ENCODE measurements at places on chromosomes 2 and 18.

GRCh38 chr18:22228976-22229375 lies 59.6 kb downstream of the GATA6 start:
- DNase-seq, result no peak

DNA sequence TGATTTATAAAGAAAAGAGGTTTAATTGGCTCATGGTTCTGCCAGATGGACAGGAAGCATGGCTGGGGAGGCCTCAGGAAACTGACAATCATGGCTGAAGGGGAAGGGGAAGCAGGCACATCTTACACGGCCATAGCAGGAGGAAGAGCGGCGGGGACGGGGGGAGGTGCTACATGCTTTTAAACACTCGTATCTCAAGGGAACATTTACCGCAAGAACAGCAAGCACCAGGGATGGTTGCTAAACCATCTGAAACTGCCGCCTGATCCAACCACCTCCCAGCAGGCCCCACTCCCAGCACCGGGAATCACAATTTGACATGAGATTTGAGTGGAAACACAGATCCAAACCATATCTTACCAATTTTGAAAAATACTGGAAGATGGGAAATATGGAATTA lies 362.8 kb downstream of the FBXO15 start:
- DNase-seq, result no peak

GRCh38 chr2:125564471-125564870 lies 1091.5 kb upstream of the GYPC start:
- DNase-seq, result no peak

DNA sequence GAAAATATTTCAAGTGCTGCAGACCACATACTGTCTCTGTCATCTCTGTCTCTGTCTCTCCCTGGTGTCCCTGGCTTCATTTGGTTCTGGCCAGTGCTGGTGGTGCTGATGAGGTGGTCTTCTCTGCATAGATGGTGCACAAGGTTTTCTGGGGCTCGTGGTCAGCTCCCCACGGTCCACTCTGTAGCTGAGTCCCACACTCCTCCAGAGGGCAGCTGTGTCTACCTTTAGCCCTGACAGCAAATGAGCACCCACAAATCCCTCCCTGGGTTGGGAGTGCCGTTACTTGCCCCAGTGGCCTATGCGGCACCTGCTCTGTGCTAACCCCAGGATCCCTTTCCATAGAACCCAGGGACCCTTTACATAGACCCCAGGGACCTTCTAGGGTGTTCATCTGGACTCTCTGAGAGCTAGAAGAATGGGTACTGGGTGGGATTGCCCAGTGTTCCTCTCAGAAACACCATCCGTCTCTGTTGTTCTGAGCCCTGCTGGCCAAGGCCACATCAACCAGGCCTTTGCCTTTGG lies 129.3 kb downstream of the CAPN13 start:
- DNase-seq, result no peak

GRCh38 chr2:28163028-28163427 lies 229.6 kb upstream of the FOSL2 start:
- DNase-seq, result no peak

- no peak for DNase-seq
These were observed 3.4 kb upstream of the DIS3L2 start for GRCh38 chr2:231957913-231958763.

GRCh38 chr18:45978084-45978483 lies 11.0 kb upstream of the EPG5 start:
- DNase-seq, result no peak

- DNase-seq, result no peak
These were observed 37.5 kb upstream of the COL5A2 start for GRCh38 chr2:189217051-189217450.

- no peak for DNase-seq
These were observed 35.4 kb upstream of the REEP1 start for GRCh38 chr2:86372641-86373502.

- no peak for DNase-seq
These were observed 177.8 kb downstream of the TXNL1 start for GRCh38 chr18:56460581-56460980.

GRCh38 chr2:194424683-194425209 lies 1232.3 kb upstream of the SLC39A10 start:
- DNase-seq, result no peak

DNA sequence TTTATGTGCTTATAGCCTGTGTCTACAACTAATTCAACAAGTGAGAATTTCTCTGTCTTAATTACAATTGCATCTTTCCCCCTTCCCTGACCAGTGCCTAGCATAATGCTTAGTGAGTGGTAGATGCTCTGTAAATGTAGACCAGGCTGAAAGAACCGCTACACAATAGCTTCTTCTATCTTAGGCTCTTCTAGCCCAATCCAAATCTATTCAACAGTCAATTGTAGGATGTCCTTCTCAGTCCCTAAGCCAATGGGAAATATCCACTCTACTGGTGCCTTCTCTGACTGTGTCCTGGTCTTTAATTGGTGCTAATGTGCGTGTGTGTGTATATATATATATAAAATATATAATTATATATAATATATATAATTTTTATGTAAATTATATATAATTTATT lies 34.1 kb upstream of the GCC2 start:
- no peak for DNase-seq

- DNase-seq, result no peak
These were observed 5.5 kb downstream of the NHEJ1 start for GRCh38 chr2:219155054-219155644.

- DNase-seq, result no peak
These were observed 28.8 kb downstream of the GLI2 start for GRCh38 chr2:120764492-120764891.

GRCh38 chr2:197461057-197461456 lies 7.7 kb downstream of the COQ10B start:
- no peak for DNase-seq

DNA sequence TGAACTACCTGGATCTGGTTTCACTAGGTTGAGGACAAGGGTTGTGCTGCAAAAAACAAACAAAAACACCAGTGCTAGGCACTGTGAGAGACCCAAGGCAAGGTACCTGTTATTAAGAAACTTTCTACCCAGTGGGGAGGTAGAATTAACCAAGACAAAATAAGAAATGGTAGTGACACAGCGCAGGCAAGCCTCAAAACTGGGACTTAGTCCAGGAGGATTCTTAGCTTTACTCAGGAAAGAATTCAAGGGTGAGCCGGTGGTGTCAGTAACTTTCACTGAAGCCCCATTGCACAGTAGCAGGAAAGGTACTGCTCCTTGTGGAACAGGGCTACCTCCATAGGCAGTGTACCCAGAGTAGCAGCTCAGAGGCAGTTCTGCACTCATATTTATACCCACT lies 131.6 kb downstream of the SCG2 start:
- no peak for DNase-seq

DNA sequence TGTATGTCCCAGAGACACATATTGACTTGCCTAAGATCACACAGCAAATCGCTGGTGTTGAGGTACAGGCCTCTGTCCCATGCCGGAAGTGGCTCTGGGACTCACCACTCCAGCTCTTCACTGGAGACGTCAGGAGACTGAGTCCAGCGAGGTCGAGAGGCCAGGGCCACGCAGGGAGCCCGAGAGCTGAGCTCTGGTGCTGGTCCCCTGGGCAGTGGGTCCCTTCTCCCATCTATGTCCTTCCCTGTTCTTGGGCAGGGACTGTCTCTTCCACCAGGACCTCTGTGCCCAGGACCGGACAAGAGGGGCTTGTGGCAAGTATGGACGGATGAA lies 62.4 kb upstream of the TWIST2 start:
- no peak for DNase-seq

DNA sequence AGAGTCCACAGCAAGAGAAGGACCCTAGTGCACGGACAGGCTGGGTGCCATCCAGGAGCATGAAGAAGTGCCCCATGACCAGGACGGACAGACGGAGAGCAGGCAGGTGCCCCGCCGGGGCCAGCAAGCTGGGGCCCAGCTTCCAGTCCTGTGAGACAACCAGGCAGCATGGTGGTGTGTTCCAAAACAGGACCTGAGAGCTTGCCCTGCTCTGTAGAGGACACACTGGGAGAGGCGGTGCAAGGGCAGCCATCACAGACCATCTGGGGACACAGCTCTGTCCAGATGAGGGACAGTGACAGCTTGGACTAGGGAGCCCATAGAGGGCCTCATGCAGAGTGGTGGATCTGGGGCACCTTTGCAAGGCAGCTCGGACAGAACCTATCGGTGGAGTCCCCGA lies 279.8 kb downstream of the EIPR1 start:
- DNase-seq, result no peak

- DNase-seq, result no peak
These were observed 148.3 kb downstream of the KLHL29 start for GRCh38 chr2:23533338-23533695.

DNA sequence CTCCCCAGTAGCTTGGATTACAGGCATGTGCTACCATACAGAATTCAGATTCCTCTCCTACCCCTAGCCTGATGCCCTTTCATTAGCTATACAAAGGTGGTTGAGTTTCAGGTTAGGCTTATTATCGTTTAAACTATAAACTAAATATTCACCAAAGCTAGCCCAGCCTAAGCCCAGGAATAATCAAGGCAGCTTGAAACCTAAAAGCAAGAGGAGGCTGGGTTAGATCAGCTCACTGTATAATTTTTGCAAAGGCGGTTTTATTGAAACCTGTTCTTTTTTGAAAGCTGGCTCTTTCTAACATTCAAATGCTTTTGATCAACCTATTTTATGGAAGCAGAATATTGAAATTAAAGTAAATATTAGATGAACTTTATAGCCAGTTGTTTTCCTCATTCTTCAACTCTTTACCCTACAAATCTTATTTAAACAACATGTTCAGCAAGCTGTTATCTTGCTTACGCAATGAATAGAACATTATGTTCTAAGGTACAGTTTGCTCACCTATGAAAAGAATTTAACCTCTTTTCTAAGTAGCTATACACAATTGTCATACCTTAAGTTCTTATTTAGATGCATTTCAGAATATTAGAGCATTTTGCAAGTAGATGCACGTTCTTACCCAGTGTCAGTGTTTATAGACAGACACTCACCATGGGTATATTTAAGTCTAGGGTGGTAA lies 241.6 kb downstream of the NEDD4L start:
- no peak for DNase-seq

DNA sequence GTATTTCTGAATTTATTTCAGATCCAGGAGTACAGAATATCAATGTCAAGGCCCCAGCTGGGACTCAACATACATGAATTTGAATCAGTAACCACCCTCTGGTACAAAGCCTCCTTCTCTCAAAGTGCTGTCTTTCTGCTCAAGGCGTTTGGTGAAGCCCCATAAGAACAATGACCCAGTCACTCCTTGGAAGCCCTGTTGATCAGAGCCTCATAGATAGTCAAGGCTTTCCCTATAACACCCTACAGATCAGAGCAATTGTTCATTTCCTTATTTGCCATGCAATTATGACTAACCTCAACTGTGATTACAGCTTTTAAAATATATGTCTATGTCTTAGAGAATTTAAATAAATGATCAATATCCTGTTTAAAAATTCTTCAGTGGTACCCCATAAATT lies 159.1 kb upstream of the CREB1 start:
- no peak for DNase-seq

DNA sequence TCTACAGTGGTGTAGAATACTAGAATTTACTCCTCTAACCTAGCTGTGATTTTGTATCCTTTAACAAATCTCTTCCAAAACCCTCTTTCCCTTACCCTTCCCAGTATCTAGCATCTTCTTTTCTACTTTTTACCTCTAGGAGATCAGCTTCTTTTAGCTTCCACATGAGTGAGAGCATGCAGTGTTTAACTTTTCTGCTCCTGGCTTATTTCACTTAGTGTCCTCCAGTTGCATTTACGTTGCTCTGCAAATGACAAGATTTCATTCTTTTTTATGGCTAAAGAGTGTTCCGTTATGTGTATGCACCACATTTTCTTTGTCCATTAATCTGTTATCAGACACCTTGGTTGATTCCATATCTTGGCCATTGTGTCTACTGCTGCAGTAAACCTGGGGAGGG lies 228.5 kb downstream of the PRKCE start:
- DNase-seq, result no peak

GRCh38 chr2:237596520-237597195 lies 6.1 kb upstream of the RAB17 start:
- DNase-seq, result no peak
